CD4-positive, alpha-beta T cell treated with Interleukin-2 at 100 ng/mL for 4 hours (primary cell): ENCODE measurements at places on chromosomes 7 and 10.

GRCh38 chr7:104956753-104957450 is 57.1 kb upstream of the KMT2E start:
- DNase-seq: peak; percentile 75

GRCh38 chr10:113550365-113550764 is 2.5 kb upstream of the HABP2 start:
- no peak for DNase-seq

DNA sequence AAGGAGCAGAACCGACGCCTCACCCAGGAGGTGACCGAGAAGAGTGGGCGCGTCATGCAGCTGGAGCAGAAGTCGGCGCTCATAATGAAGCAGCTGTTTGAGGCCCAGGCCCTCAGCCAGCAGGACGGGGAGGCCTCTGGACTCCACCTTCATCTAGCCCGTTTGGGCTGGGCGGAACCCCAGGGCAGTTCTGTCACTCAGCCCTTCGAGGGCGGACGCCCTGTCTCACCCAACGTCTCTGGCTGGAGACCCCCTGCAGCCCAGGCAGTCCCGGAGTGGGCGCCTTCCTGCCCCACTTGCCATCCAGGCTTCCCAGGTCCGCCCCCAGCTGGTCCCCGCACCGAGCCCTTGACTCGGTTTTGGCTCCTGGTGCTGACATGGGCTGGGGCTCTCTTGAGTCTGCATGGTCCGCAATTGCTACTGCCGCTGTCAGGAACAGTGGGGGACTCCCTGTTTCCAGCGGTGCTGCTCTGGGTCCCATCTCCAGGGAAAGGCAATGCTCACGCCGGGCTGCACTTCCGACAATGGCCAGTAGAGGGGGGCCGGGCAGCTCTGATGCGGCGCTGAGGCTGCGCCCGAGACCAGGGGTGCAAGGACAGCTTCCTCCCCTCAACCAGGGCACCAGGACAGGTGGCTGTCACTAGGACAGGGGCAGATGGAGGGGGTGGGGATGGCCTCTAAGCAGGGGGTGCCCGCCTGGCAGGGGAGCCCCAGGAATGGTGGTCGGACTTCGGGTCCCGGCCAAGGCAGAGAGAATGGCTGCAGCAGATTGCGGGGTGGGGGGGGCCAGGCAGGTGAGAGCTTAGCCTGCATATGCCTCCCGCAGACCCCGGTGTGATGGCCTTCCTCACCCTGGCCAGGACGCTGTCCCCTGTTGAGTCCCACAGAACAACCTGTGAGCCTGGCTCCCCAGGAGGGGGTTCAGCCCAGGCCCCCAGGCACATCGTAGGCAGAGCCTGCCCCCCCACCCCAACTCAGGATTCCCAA is 71.2 kb upstream of the KCTD7 start:
- DNase-seq: peak; percentile 74

DNA sequence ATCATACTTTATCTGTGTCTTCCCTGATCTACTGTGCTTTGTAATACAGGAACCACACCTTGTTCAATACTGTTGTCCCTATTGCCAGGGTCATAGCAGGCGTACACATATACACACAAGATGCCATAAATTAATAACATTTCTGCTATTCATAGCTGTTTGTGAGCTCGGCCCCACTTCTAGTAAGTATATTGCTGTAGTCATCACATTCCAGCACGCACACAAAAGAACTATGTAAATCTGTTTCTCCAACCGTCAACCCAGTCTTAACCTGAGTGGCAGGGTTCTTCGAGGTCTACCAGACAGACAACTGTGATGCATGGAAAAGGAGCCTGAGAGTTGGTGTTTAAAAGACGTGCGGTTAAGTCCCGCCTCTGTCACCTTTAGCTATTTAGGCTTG is 5.7 kb upstream of the CACNB2 start:
- DNase-seq: no peak

- no peak for DNase-seq
Measured at GRCh38 chr10:76946270-76946669, 691.3 kb downstream of the KCNMA1 start.
